NCI-H2029 treated with DMSO at 0.1 percent for 48 hours (cell line): ENCODE measurements at places on chromosomes 12 and 14.
A peak's percentile ranks its signal among the peaks of the same experiment; 100 is the strongest.

DNA sequence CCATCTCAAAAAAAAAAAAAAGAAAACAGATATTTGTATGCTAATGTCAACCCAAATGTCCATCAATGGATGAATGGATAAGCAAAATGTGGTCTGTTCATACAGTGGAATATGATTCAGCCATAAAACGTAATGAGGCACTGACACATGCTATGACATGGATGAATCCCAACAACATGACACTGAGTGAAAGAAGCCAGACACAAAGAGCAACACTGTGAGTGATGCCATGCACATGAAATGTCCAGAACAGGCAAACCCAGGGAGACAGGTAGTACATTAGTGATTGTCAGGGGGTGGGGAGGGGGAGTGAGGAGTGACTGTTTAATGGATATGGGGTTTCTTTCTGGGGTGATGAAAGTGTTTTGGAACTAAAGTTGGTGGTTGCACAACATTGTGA lies 50.2 kb downstream of the ARL6IP4 start:
- DNase-seq, result no peak

DNA sequence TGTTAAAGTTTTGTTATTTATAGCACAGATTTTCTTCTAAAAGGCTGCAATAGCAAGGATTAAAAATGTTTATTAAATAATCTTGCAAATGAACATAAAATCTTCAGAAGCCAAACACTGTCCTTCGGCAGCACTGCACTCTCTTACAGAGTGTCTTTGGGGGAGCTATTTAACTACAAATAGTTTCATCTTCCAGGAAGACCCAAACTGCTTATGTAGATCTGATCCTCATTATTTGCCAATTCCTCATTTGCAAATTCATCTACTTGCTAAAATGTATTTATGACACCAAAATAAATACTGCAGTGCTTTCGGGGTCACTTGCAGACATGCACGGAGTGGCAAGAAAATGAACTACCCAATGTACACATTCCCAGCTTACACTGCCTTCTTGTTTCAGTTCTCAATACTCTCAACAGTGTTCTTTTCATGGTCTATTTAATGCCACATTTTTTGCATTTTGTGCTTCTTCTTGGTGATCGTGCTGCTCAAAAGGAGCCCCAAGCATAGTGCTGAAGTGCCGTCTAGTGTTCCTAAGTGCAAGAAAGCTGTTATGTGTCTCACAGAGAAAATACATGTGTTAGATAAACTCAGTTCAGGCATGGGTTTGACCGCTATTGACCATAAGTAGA lies 128.1 kb downstream of the PRKD1 start:
- DNase-seq, result no peak

- no peak for DNase-seq
These were observed at the start of gene SLC6A13 for GRCh38 chr12:262817-263216. SLC6A13 (minus strand) TSS chr12:262836; CDS start chr12:260052, 2,784 bp downstream.

DNA sequence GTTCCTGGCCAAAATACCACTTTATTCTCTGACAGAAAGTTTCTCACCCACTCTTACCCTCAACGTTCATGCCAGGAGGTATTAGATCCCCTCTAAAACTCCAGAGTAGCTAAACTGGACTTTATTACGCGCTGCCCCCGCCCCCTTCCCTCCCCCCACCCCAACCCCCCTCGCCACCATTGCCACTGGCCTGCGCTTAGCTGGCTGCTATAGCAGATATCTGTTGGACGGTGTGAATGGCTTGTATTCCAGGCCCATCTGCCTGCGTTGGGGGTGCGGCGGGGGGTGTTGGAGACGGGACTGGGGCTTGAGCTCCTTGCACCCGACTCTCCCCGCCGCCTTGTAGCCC lies 564 bp upstream of the THTPA start:
- no peak for DNase-seq

- no peak for DNase-seq
These were observed 23.1 kb downstream of the BHLHE41 start for GRCh38 chr12:26101763-26102162.

DNA sequence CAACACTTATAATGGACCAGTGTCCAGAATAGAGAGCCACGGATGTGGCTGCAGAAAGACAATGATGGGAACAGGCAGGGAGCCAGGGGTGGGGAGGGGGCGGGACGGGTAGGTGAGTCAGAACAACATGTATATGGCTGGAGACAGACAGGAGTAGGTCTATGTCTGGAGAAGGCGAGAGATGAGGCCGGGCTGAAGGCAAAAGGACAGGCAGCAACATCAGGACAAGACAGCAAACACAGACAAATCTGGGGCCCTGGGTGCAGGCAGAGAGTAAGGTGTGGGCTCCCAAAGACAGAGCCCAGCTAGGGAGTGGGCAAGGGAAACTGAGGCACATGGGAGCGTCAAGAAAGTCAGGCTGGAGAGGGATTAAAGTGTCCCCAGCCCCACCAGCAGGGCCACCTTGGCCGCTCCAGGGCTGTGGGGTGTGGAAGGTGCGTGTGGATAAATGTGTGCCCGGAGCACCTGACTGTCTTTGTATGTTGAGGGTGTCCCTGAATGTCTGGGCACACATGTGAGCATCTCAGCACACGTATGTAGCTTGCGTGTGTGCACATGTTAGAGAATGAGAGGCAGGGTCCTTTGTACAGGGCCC lies 44.1 kb downstream of the FAM222A start:
- DNase-seq, result no peak

DNA sequence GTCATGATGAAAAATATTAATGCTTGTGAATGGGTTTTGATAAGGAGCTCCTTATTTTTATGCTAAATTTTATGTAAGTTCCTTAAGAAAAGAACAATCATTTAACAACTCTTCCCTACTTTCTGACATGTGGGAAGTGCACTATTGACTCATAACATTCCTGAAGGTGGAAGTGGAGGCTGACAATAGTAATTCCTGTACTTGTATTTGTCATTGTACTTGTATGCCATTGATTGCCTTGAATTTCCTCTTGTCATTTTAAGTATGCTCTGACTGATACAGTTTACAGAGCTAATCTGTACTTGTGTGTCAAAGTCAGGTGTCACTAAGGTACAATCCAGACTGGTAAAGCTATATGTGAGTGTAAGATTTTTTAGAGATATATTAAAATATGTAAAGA lies 440.0 kb downstream of the SLC16A7 start:
- no peak for DNase-seq

DNA sequence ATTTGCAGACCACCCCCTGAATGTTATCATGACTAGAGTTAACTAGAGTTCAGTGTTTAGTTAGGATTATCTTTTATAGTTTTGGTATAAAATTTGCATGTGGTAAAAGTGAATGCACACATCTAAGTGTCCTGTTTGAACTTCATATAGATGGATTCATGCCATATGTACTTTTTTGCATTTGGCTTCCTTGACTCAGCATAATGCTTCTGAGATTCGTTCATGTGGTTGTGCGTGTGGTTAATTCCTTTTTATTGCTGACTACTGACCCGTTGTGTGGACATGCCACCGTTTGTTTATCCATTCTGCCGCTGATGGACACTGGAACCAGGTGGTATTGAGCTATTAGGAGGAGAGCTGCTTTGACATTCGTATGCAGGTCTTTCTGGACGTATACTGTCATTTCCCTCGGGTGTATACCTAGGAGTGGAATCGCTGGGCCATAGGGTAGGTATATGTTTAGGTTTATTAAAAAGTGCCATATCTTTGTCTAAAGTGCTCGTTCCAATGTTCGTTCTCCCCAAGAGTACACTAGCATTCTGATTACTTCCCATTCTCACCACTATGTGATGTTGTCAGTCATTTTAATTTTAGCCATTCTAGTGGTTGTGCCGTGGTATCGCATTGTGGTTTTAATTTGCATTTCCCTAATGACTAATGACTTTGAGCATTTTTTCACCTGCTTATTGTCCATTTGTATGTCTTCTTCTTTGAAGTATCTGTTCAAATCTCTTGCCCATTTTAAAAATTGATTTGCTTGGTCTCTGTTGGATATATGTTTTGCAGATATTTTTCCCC lies 37.7 kb downstream of the RIN3 start:
- DNase-seq, result no peak

DNA sequence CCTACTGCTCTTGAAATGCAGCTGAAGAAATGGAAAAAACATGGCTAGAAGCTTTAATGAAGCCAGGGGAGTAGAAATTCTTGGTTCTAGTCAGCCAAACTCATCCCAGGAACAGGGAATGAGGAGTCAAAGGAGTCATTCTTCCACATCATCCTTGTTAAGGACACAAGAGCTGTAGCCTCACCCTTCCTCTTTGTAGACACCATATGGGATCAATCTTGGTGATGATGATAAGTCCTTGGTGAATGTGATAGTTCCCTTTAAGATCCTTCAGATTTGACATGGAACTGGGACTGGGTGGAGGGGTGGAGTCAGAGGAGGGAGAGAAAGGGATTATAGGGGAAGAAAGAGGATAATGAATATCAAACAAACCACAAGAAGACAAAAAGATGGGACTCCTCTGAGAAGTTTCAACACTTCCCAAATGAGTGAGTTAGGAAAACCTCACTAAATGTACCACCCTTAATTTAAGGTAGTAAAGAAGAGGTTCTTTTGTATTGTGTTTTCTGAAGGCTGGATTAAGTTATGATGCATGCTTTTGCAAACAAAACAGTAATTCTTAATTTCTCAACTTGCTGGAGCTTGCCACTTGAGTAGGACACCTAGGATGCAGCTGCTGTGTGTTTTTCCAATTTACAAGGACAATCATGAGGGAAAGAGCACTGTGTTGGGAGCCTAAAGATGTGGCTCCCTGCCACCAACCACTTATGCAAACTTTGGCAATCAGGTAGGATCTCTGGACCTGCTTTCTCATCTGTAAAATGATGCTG lies 104.0 kb downstream of the WIF1 start:
- no peak for DNase-seq

GRCh38 chr12:113795445-113795844 lies 170.7 kb downstream of the RBM19 start:
- DNase-seq, result no peak

GRCh38 chr12:108615918-108616317 lies 17.8 kb downstream of the SELPLG start:
- no peak for DNase-seq

GRCh38 chr14:90330203-90331196 lies 1.2 kb downstream of the NRDE2 start:
- DNase-seq, result no peak

DNA sequence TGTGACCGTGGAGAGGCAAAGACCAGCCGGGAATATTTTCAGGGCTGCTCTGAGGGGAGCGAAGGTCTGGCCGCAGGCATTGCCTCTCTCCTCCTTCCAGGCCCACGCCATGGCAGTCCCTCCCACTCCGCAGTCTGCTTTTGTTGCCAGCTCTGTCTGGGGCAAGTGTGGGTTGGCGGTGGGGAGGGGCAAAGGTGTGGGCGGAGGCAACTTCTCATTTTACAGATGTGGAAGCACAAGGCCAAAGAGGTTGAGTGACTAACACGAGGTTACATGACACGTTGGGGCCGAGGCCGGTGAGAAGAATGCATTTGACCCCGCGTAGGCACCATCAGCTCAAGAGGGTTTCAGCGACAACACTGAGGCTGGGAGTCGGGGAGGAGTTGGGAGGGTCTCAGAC lies 6.1 kb upstream of the FAIM2 start:
- peak; percentile 23 for DNase-seq

GRCh38 chr12:65568517-65568916 lies 255.8 kb upstream of the HMGA2 start:
- DNase-seq, result no peak

DNA sequence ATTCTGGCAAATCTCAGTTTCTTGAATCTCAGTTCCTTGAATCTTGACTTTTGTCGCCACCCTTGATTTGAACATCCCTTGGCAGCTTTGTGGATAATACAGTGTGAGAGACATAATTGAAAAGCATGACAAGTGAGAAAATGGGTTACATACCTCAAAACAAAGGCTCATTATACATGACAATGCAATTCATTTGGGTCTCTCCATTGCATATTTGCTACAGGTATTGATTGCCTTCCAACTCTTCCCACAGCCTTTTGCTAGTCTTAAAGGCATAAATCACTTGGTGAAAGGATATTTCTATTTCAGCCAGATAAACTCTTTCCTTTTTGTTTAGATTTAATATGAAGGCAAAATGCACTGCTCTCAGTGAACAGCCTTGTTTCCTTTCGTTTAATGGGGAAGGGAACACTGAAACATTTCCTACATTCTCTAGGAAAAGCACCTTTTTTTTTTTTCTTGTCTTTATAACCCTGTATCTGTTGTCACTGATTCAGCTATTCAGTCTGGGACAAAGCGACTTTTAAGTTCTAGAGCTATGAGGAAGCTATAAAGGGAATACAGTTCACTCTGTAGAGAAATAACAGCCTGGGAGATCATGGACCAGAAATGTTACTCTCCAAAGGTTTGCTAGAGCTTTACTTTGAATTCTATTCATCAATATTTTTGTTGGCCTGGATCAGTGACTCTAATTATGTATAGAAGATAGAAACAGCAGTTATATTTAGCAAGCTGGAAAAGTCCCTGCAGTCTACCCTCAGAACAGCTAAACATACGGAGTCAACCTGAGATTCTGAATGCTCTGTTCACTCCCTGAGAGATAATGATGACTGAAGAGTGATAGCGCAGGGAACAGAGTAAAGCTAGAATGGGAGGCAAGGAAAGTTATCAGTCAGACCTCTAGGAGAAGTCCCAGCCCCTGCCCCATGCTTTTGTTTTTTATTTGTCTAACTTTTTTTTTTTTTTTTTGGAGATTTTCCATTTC lies 311.4 kb downstream of the RGS6 start:
- no peak for DNase-seq

- DNase-seq, result peak; percentile 99
These were observed 57.6 kb downstream of the BRMS1L start for GRCh38 chr14:35883677-35884293.

- DNase-seq, result no peak
These were observed 113.4 kb downstream of the CAPZA3 start for GRCh38 chr12:18851271-18851670.

DNA sequence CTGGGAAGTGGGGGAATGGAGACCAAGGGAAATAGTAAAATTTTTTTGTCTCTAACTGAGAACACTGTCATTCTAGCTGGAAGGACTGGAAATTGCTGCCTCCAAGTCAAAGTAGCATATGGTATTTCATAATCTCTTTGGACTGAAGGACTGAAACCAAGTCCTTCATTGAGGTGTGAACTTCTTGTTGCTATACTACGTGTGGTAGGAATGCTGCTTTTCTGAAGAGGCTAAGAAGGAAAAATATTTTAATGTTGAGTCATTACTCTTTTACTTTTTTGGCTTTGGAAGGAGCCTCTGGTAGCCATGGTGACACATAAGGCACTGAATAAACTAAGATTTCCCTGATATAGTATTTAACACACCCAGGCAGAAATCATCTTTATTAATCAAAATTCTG lies 465.4 kb downstream of the NPAS3 start:
- no peak for DNase-seq

- no peak for DNase-seq
These were observed 11.7 kb downstream of the KDM2B start for GRCh38 chr12:121568971-121569751.

DNA sequence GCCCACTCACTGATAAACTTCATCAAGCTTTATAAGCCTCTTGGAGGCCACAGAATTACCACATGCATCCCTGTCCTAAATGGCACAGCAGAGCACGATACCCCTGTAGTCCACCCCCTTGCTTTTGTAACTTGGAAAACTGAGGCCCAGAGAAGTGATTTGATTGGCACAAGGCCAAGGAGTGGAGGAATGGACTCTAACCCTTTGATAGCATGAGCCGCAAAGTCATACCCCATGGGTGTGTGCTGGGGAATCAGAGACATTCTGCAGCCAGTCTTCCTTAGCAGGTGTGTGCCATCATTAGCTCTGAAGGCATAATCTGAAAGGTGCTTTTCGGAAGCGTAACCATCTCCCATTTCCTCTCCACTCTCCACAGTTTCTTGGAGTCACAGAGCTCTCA lies 28.5 kb upstream of the PWP1 start:
- DNase-seq, result no peak
